ENCODE measurements at places on chromosomes 3 and 15.

- DNase-seq: no peak
These were observed 850.8 kb upstream of the ROBO1 start for GRCh38 chr3:80618295-80619256.

GRCh38 chr15:90020021-90020735 lies 19.1 kb downstream of the ZNF710 start:
- DNase-seq: no peak

DNA sequence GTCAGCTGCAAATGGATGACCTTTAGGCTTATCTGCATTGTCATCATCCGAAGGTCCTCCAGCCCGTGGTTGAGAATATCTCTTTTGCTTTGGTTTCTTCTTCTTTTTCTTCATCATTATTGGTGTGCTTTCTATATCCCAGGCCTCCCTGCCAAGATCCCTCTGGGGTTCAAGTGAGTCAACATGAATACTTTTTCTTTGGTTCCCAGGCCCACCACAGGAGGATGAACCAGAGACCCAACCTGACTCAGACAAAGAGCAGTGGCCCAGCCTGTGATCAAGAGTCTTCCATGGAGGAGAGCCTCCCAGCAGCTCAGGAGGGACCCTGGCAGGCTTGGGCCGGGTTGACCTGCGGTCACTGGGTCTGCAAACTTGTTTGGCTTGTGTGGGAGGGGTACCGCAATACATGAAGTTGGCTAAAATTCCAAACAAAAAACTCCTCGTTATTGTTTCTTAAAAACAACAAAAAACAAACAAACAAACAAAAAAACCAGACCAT lies 104.2 kb downstream of the MAP4 start:
- no peak for DNase-seq

DNA sequence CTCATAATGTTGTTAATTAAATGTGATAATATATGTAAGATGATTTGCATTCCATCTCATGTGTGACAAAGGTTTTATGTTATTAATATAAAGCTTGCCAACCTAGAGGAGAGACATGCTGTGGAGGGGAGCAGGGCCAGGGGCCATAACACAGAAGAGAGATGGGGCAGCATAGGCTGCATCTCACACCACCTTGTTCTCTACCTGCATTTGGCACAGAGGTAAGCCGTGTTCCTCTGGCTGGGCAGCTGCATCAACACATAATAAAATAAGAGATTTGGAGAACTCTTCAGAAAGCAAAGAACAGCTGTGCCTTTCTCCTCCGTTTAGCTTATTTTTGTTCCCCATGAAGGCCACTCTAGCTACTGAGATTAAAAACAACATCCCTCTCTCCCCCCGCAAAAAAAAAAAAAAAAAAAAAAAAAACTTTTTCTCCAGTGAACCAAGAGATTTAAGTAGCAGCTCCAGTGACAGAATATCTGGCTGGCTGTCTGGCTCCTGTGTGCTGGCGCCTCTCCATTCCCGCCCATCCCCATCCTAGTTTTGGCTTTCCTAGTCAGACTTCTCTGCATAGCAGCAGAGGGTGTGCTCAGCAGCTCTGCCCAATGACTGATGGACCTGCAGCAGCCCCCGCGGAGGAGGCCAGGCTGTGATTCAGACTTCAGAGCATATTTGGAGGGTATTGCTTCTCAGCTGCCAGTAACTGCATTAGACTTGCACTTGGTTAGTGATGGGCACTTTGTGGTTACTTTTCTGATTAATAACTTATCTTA lies 52.2 kb upstream of the STXBP5L start:
- no peak for DNase-seq
